ENCODE measurements at places on chromosomes 3 and 15.

GRCh38 chr3:191473661-191474198 lies 12.8 kb downstream of the PYDC2 start:
- DNase-seq: no peak

DNA sequence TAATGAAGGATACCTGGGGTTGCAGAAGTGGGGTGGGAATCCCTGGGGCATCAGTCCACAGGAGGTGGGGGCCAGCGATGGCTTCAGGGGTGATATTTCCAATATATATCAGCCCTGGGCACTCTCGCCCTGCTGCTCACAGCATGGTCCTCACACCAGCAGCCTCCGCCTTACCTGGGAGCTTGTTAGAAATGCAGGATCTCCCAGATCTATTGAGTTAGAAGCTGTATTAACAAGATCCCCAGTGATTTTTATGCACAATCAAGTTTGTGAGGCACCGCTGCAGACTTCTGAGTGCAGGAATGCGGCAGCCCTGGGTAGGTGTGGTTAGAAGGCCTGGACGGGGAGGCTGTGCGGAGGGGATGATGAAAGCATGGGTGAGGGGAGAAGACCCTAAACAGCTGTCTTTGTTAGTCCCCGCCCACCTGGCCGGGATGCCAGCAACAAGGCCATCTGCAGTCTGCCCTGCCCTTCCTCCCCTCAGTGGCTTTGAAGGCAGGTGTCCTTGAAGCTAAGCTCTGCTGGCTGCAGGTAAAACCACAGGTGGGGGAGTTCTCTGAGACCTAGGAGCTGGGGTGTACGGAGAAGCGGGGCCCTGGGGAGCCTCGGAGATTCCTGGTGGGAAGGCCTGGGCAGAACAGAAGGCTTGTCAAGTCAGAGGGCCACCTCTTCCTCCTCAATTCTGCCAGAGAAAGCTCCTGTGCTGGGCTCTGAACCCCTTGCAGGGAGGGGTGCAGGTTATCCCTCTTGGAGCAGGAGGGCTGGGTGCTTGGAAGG lies 11.4 kb downstream of the FAM107A start:
- no peak for DNase-seq

GRCh38 chr15:39584662-39585388 lies 3.9 kb downstream of the THBS1 start:
- no peak for DNase-seq

DNA sequence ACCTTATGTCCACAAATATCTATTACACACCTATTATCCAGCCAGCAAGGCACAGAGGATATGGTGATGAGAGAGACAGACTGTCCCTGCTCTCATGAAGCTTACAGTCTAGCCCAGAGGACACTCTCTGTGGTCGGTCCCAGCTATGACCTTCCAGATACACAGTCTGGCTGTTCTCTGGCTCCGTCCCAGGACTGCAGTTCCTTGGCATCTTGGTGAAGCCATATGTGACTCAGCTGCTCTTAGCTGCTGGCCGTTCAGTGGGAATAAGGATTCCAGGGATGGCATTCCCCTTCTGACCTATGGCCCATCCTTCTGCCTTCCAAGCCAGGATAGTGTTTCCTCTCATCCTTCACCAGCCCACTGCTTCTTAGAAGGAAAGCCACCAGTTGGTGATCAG lies 30.8 kb downstream of the MEX3B start:
- no peak for DNase-seq

GRCh38 chr15:74511583-74511982 lies 29.4 kb upstream of the ARID3B start:
- no peak for DNase-seq

GRCh38 chr3:192482391-192482790 lies 244.9 kb downstream of the FGF12 start:
- DNase-seq: no peak
